ENCODE measurements at places on chromosomes 16 and 17. TPM values are rescaled to one million over a fixed set of nuclear protein-coding genes. Genes with fewer than 3 reads are reported as not detected.

The FZD2 gene
- 22.7 TPM for total RNA-seq

The C16orf92 gene
- total RNA-seq: not detected

The INCA1 gene
- total RNA-seq: not detected

The B4GALNT2 gene
- total RNA-seq: not detected

The C1QTNF8 gene
- not detected for total RNA-seq

The NPB gene
- 2.5 TPM for total RNA-seq

The NXPH3 gene
- total RNA-seq: 0.15 TPM

The NPIPA2 gene
- total RNA-seq: 1.2 TPM

The CHMP1A gene
- total RNA-seq: 125 TPM

The TPSG1 gene
- total RNA-seq: not detected

The MYH1 gene
- not detected for total RNA-seq

The OTOA gene
- 0.17 TPM for total RNA-seq

Measured in smooth muscle cell of trachea (primary cell).